ENCODE measurements at places on chromosomes 7 and 10. TPM values are rescaled to one million over a fixed set of nuclear protein-coding genes. Genes with fewer than 3 reads are reported as not detected.

DNA sequence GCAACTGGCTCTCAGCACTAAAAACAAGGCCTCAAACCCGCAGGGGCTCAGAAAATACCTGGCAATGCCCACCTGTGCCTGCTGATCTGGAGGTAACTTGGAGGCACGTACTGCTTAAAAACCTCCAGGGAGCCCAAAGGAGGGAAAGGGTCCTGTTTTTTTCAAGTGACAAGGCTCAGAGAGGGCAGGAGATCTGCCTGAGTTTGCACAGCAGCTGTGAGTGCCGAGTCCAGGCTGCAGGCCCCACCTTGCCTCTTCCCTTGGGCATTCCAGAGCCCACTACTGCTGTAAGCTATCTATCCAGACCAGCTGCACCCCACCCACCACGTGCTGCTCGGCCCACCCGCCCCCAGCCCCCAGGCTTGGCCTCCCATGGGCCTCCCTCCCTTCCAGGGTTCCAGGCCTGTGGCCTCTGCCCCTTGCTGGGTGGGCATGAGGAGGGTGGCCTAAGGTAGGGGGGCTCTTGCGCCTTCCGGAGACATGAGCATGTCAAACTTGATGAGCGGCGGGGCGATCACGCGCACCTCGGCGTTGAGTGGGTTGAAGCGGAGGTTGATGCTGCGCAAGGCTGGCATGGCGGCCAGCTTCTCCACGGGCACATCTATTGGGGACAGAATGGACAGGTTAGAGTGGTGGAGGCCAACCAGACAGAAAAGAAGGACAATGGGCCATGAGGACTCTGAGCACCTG, 17.2 kb upstream of the NPFFR1 start:
- ATAC-seq = no peak

DNA sequence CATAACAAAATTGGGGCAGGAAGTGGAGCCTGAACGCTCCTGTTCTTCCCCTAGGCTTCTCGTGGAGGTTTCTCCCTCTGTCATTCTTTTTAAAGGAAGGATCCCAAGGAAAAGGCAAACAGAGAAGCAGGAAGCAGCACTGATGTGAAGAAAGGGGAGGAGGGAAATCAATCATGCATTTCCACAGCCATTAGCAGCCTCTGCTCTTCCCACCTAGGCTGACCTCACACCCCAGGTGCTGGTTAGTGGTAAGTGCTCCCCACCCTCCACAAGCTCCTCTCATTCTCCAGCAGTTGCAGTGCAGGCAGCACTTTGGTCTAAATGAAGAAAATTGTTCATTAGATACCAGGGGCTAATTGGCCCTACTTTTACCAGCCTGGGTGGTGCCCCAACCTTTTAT, 2.6 kb downstream of the CRHR2 start:
- no peak for ATAC-seq

The TECPR1 gene
- 37.1 TPM for total RNA-seq

The SLIT1 gene
- 0.56 TPM for total RNA-seq

The IFIT5 gene
- 5.6 TPM for total RNA-seq

The SLC26A4 gene
- total RNA-seq = 27.5 TPM

DNA sequence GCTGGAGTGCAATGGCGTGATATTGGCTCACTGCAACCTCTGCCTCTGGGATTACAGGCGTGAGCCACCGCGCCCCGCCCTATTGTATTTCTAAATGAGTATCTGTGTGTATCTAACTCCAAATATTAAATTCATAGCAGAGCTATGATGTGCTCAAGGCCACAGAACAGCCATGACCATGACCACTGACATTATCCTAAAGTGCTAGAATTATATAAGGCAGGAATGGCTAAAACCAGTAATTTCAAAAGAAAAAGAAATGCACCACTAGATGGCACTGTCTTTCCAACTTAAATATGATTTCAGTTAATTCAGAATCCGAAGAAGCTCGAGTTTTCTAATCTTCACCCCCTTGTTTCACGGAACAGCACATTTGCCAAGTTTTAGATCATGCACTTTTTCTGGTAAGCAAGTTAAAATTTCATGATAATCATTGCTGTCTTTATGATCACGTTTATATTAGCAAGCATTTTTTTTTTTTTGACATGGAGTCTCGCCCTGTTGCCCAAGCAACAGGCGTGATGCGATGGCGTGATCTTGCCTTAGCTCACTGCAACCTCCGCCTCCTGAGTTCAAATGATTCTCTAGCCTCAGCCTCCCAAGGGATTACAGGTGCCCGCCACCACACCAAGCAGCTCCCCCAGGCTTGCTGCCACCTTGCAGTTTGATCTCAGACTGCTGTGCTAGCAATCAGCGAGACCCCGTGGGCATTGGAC, 65.3 kb downstream of the OR13A1 start:
- peak; percentile 46 for ATAC-seq

DNA sequence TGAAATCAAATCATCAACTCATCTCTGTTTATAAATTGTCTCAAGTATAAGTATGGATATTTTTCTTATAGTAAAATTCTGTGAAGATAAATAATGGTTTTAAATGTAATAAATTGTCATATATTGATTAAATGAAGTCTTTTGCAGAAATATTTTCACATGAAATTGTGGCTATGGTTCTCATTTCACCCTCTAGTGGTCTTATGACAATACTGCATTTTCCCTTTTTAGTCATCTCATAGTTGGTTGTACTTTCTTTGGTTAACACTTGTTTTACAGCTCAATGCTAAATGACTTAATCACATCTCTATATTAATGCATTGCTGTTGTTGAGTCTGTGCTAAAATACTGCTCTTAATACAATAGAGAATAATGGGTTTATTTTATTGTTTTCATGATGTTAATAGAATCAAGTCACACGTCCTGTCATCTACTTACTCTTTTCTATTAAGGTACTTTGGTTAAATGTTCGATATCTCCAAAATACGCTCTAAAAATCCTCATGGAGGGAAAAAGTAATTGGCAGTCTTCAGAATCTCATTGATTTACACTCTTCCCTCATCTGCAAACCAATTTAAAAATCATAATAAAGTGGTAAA, 38.0 kb upstream of the CACNA2D1 start:
- no peak for ATAC-seq

DNA sequence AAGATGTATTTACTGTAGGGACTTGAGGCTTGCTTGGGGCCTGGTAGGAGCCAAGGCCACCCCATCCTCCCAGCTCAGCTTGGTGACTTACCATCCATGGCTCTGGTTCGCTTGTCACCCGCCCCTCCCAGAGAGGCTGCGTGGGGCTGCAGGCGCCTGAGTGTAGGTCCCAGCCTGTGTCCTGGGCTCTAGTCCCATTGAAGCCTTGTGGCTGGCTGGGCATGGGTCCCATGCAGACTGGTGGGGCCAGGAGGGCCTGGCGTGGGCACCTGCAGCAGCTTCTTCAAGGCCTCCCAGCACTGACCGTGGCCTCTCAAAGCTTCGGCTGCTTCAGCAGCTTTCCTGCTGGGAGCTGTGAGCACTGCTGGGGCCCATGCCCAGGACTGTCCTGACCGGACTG, 118.1 kb downstream of the INPP5A start:
- ATAC-seq = no peak

- ATAC-seq = no peak
These were observed 4.6 kb downstream of the ITGB1 start for GRCh38 chr10:32953277-32953927.

DNA sequence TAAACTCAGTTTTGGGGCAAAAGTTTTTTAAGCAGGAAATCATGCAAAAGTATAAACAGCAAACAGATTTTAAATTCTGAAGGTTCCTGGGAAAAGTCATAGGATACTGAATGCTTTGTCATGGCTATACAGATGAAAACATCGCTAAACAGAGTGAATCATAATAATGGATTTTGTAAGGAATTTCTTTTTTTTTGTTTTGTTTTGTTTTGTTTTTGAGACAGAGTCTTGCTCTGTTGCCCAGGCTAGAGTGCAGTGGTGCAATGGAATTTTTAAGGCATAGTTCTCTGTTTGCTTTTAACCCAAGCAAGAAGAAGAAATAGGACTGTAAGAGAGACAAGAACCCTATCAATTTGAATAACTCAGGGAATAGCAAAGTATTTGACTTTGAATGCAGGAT, 285.3 kb downstream of the NRG3 start:
- ATAC-seq = no peak

GRCh38 chr7:30472784-30473775, 5.5 kb downstream of the NOD1 start:
- no peak for ATAC-seq

DNA sequence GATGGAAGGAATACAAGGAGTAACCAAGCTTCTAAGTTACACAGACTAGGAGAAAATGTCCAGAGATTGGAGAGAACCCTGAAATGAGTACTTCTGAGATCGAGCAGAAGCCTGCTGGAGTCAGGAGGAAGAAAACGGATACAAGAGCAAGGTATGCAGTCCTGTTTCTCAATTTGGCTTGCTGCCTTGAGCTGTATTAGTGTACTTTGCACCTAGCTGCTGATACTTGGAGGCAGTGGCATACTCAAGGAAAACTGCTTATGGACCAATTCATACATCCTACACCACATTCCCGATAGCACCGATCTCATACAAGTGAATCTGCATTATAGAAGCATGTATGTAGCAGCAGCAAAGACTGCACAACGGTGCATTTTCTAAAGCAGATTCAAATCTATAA, 14.4 kb downstream of the PIP4K2A start:
- ATAC-seq = no peak

- ATAC-seq = no peak
These were observed 113.4 kb upstream of the CDK1 start for GRCh38 chr10:60664859-60665258.

- peak; percentile 84 for ATAC-seq
These were observed 47.9 kb downstream of the PIP4K2A start for GRCh38 chr10:22666287-22667092.

DNA sequence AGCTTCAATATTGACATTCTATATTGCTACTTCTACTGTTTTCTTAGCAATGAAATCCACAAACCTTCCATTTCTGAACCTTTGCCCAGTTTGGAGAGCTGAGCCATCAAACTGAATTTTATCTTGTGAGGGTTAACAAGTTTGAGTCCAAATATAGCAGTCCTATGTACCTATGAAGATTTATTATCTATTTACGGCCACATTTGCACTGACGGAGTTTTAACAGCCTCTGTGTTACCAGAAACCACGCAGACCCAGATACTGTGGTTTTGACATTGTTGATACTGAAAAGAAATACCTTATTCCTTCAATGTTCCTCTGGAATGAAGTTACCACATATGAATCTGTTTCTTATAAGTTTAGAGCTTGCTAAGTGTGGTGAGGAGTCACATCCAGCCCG, 172.6 kb downstream of the FGFR2 start:
- ATAC-seq = no peak

DNA sequence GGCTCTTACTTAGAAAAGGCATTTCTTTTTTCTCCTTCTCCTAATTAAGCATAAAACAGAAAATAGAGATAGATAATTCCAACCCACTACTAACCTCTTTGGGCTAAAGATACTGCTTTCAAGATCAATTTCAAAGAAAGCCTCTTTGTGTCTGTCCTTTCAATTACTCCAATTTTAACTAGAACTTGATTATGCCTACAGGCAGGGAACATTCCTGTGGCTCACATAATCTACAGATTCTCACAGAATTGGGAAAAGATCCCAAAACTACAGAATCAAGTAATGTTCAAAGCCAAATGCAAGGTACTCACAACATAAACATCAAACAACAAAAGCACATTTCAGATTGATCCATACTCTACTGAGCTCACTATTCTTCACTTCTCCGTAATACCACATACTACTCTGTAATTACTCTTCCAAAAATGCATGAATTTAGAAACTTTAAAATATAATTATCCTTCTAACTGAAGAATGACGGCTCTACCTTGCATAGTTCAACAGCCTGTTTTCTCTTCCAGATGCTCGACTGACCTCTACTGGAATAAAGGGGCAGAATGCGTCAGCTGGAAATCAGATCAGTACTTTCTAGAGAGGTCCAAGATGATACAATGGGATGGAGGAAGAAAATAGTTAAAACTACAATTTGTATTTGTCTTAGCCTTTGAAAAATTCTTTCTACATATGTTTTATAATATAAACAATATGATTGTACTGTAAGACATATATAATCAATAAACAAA, 3.9 kb downstream of the MTERF1 start:
- ATAC-seq = no peak

The SNCG gene
- total RNA-seq = not detected

- peak; percentile 34 for ATAC-seq
These were observed 40.2 kb upstream of the PRSS58 start for GRCh38 chr7:142298009-142298408.

- no peak for ATAC-seq
These were observed 39.2 kb upstream of the COL1A2 start for GRCh38 chr7:94355454-94355853.

The SRRT gene
- total RNA-seq = 255 TPM

- ATAC-seq = no peak
These were observed 104.9 kb downstream of the ADK start for GRCh38 chr10:74255888-74256357.

DNA sequence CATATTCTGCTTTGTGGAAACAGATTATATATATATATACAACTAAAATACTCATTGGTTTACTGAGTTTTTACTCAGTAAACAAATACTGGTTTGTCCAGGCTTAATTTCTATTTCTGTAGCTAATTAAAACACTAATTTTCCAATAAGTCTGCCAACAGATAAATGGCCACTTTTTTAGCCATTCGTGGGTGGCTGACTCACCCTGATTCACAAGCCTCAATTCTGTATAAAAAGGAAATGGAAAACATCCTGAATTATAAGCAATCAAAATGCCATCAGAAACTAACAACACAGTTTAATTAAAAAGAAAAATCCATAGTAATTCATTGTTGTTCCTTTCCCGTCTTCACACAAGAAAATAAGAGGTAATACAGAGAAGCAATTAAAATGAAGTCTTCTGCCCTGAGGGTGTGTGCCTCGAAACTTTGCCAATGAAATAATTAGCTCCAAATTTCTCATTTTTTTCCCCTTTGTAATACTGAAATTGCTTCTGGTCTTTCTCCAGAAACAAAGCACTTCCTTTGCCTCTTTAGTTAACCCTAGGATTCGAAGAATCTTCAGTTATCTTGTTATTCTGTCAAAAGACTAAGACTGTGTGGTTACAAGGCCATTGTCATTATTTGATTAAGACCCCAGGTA, 118.7 kb upstream of the PTN start:
- no peak for ATAC-seq

The SMKR1 gene
- 1.9 TPM for total RNA-seq

GRCh38 chr10:3310016-3310784, 137.6 kb upstream of the PITRM1 start:
- ATAC-seq = no peak

The CHST3 gene
- total RNA-seq = 0.19 TPM

- peak; percentile 75 for ATAC-seq
These were observed 1196.9 kb downstream of the SORCS3 start for GRCh38 chr10:105837951-105838350.

The FZD8 gene
- total RNA-seq = 0.39 TPM

DNA sequence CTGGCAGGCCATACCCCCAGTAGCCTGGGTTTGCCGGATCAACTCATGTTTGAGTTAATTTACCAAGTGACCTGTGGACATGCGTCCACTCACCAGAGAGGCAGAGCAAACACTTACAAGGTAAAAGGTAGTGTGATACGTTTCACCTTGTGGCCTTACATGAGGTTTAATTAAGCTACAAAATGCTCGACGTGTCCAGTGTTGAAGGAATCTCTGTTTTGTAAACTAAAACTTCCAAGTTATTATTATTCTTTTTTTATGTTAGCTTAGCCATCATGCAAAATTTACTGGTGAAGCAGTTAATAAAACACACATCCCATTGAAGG, 42.9 kb downstream of the RGS10 start:
- ATAC-seq = no peak

- peak; percentile 79 for ATAC-seq
These were observed 104.3 kb downstream of the AHR start for GRCh38 chr7:17402628-17403278.

- ATAC-seq = peak; percentile 78
These were observed 141.7 kb upstream of the ITGB1 start for GRCh38 chr10:33099748-33100147.
